Caudate nucleus (tissue), 63 donors: ENCODE measurements at places on chromosomes 11 and 22.

DNA sequence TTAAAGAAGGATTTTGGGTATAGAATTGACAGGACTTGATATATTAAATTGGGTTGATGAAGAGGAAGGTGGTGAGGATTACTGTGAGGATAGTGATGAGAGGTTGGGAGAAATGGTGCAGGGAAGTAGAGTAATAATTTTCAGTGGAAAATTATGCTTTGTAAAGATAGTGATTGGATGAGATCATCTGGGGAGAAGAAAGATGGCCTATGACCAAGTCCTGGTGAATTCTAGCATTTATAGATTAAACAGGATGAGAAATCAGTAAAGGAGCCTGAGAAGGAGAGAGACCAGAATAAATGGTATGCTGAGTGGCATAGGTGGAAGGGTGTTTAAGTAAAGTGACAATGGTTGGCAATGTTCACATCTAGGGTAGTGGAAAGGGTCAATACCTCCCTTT lies 15.0 kb downstream of the IPO7 start:
- no peak for DNase-seq

DNA sequence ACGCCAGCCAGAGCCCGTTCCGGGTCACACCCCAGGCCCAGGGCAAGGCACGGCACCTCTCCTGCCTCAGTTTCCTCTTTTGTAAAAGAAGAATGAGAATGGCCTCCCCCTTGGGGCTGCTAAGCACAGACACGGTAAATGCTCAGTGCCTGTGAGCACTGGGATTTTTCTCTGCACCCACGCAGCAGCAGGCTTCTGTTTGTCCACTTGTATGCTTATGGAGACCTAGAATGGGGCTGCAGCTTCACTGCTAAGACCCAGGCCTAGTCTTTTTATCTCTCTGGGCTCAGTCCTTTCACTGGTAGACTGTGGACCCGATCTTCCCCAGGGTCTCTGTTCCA lies 1327.9 kb downstream of the TBC1D22A start:
- DNase-seq, result no peak

DNA sequence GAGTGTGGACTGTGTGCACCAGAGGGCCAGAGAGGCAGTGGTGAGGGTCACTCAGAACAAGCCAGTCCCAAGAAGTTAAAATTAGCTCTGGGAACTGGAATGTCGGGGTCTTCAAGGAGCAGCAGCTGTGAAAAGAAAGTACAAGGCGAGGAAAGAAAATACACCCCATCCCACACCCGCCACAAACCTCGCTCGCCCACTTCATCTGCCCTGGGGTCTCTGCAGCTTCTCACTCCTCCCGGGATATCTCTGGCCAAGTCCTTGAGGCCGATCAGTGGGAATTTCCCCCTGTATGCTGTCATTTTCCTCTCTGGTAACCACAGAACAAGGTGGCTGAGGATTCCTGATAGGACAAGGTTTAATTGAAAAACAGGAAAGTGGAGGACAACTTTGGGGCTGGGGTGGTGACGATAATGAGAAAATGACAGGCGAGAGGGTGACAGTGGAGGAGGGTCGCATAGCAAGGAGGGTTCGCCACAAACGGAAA lies 36.3 kb upstream of the TIMP3 start:
- DNase-seq, result no peak

DNA sequence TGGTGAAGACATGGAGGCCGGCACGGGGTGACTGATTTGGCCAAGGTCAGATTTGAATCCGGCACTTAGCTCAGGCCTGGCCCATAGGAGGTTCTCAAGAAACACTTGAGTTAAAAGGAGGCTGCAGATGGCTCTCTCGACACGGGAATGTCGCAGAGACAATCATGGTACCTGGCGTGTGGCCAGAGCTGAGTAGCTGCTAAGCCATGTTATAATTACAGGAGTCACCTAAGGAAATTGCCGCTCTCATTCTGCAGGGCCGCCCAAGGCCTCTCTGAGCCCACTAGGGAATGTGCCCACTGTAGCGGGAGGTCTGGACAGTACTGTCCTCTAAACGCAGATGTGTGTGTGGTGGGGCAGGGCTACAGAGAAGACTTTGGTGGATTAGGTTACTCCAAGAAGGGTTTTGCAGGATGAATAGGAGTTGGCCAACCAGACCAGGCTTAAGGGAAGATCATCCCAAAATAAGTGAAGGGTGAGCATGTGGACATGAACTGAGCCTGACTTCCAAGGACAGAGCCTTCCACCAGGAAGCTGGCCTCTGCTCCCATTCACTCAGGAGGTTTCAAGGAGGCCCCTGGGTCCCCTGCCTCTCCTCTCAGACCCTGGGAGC lies 19.3 kb upstream of the PRR5 start:
- no peak for DNase-seq

GRCh38 chr11:69918938-69919650 lies 99.9 kb upstream of the FGF3 start:
- DNase-seq, result peak; percentile 25

- no peak for DNase-seq
Observed at GRCh38 chr11:120068114-120068573, 69.8 kb downstream of the TRIM29 start.

DNA sequence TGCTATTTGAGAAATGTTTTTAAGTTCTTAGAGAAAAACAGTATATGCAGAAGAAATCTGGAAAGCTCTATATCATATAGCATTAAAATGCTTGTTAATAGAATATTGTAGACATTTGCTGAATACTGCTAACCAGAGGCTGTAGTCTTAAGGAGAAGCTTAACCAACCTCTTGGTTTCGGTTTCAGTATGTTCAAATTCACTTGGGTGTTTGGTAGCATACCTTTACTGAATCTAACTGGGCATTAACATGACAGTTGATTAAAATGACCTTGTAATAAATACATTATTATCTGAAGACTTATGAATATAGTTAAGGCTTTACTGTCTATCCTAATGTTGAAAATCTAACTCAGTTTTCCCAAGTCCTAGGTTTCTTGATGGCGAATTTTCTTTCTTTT lies 5.4 kb downstream of the PCF11 start:
- no peak for DNase-seq

GRCh38 chr11:85266646-85267045 lies 360.5 kb downstream of the DLG2 start:
- DNase-seq, result no peak

DNA sequence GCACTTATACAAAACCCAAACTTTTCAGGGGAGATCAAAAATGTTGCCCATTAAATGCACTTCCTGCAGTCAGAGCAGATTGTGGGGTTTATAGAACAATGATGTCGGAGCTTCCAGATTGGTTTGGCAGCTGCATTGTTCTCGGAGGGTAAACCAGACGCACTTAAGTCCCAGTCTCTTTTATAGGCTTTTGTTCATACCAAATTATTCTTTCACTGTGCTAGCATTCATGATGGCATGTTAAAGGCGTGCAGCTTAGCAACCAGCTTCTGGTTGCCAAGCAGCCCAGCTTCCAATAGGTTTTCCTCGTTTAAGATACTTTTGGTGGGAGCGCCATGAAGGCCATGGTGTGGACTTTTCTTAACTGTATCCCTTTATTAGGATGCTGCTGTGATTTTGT lies 40.9 kb downstream of the ZC3H12C start:
- DNase-seq, result peak; percentile 9

DNA sequence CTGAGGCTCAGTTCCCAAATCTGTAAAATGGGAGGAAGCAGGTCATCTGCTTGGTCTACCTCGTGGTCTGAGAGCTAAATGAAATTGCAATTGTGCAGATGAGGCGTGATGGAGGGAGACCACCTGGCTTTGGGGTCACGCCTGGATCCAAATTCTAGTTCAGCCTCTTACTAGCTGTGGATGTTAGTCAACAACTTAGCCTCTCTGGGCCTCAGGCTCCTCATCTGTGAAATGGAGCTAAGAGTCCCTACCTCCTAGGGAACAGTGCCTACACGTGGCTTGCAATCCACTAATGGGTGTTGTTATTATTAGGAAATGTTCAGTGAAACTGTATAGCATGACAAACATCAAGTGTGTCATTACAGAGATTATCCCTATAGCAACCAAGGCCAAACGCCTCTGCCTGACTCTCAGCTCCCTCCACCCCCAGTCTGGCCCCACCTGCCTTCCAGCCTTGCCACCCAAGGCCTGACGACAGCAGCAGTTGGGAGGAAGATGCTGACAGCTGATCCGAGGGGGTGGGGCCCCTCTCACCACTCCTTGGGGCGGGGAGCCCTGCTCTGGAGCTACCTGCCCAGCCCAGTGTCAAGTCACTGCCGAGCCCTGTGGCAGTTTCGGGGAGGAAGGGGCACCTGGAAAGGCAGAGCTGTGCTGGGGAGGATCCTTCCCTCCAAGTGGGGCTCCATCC lies 1.7 kb upstream of the RHOD start:
- DNase-seq, result peak; percentile 10

DNA sequence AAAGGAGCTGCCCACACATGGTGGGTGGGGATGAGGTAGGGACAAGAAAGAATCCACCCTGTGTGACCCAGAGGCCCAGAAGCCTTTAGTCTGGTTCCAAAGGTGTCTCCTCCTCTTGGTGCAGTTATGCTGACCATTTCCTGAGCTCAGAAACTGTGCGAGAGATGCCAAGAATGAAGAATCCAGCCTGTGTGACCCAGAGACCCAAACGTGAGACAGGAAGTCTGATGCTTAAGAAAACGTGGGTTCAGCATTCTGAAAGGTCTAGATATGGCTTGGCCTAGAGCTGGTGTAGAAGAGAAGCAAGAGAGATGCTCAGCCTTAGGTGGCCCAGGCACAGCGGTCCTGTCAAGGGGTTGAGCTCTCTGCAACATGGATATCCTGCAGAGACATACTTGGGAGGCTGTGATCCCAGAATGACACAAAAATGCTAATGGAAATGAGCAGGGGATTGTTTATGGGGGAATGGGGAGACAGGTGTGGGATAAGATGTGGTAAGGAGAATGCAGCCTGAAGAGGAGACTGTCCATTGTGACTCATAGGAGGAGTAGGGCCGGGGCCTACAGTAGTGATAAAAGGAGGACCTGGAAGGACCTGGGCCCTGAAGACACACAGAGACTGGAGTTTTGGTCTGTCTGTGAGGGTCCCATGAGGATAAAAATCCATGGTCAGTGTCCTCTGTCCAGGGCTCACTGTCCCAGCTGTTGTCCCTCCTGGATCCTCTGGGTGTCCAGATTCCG lies 79.0 kb downstream of the ZNF280B start:
- DNase-seq, result no peak

DNA sequence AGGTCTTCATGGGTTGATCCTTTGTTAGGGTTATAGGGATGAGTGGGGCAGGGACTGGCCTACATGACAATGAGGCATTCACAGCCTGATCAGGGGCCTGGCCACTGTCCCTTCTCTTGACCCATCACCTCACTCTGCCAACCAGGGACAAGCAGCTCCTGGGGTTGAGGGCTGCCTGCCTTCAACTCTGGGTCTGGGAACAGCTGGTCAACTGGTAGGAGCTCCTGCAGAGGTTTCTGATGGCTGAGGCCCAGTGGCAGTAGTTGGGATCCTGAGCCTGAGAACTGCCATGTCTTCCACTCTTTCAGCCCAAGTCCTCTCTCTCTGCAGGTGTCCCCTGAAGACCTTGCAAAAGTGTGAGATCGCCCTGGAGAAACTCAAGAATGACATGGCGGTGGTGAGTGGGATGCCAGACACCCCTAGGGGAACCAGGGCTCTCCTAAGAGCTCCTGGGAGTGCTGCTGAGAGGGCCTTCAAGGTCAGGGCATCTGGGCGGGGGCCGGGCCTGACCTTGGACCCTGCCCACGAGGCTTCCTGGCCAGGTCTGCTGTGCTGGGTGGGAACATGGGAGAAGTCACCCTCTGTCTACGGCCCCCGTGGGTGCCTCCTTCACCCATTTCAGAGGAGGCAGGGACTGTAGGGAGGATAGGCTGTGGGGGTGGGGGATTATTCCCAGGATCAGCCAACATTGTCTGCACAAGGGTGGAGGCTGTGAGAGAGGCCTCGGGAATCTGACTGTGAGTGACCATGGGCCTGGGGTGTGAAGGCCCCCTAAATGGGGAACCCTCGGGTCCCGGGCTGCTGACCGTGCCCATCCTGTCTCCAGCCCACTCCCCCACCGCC lies 76.8 kb downstream of the MED15 start:
- no peak for DNase-seq

DNA sequence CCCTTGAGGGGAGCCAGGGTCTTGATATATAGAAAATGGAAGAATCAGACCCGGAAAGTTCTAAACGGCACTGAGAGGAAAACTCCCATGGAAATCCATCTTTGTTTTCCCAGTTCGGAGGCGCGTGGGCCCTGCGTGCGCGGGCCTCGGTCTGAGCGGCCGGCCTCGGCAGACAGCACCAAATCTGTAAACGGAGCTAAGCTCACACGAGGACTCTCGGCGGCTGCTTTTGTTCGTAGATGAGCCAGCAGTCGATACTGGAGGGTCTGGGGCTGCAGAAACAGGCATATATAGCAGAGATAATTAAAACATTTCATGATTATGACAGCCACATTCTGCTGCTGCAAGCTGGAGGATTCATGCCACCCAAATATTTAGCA lies 68.5 kb upstream of the PPARA start:
- DNase-seq, result no peak

GRCh38 chr11:126488591-126489370 lies 133.3 kb downstream of the ST3GAL4 start:
- DNase-seq, result no peak

DNA sequence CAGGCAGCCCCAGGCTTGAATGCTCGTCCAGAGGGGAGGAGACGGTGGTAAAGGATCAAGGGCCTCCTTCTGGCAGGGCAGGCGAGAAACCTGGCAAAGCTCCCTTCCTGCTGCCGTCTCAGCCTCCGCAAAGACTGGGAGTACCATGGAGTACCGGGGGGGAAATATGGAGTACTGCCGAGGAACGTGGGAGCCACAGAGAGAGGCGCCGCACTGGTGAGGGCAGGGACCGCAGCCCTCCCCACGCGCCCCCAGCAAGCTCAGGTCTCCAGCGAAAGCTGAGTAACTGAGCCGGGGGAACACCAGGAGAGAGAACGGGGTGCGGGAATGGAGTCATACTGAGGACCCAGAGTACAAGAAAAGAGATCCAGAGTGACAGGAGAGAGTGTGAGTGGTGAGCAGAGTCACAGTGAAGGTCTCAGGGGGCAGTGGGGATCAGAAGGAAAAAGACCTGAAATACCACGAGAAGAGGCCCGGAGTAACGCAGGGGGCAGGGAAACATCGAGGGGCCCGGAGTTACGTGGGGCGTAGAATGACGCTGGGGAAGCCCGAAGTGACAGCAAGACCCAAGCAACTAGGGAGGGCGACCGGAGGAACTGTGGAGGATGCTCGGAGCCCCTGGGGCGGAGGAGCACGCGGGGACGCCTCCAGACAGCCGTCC lies 740 bp downstream of the EML3 start:
- DNase-seq, result peak; percentile 35

DNA sequence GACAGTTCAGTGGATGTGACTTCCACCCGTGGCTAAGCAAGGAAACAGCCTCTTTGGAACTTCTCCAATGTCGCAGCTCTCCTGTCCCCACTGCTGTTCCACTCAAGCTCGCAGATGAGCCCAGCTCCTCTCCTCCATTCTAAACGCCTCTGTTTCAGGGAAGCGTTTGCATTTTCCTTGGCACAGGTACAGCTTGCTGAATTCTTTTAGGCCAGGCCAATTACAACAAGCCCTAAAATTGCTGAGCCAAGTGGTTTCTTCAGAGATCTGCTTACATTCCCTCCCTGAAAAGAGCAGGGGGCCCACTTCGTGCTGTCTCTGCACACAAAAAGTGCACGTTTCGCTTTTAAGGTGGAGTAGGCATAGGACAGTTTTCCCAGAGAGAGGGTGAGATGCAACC lies 91.5 kb upstream of the BLID start:
- DNase-seq, result no peak
